Fibroblast of gingiva (primary cell): ENCODE measurements at places on chromosomes 2 and 18.

DNA sequence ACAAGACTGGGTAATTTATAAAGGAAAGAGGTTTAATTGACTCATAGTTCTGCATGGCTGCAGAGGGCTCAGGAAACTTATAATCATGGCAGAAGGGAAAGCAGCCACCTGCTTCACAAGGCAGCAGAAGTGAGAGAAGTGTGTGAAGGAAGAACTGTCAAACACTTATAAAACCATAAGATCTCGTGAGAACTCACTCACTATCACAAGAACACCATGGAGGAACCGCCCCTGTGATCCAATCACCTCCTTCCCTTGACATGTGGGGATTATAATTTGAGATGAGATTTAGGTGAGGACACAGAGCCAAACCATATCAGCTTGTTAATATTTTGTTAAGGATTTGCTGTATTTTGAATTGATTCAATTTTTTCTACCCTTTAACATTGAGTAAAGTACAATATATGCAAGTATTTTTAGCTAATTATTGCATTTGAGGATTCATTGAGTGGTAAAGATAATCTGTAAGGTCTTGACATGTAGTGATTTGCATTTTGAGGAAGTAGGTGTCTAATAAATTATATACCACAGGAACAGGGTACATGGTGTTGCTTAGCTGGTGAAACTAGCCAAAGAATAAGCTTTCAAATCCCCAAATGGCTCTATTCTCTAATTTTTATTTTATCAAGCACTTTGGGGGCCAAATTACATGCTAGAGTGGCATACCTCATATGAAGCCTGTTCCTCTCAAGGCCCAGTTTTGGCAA is 3.9 kb upstream of the C2orf69 start:
- DNase-seq = no peak

GRCh38 chr2:155035308-155035707 is 336.8 kb downstream of the KCNJ3 start:
- DNase-seq = no peak

- DNase-seq = no peak
Observed at GRCh38 chr2:60589104-60589503, 35.6 kb upstream of the BCL11A start.

- DNase-seq = peak; percentile 59
Observed at GRCh38 chr2:142973160-142973821, 95.8 kb downstream of the KYNU start.

DNA sequence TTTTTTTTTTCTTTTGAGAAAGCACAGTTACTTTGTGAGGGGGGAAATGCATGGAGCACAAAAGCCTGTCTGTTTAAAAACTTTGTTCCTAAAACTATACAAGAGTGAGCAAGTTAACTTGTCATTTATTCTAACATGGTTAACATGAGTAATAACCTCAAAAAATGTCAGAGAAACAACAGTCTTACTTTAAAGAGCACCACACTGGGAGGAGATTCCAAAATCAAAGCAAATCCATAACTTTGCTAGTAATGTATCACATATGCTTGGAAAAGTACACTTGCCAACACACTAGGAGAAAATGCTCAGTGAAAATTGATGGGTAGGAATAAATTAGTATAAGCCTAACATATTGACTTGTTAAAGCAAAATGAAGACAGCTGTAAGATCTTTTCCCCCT is 157.1 kb downstream of the PRPF40A start:
- no peak for DNase-seq

- no peak for DNase-seq
Observed at GRCh38 chr18:23137788-23138216, 2.5 kb downstream of the CABLES1 start.

DNA sequence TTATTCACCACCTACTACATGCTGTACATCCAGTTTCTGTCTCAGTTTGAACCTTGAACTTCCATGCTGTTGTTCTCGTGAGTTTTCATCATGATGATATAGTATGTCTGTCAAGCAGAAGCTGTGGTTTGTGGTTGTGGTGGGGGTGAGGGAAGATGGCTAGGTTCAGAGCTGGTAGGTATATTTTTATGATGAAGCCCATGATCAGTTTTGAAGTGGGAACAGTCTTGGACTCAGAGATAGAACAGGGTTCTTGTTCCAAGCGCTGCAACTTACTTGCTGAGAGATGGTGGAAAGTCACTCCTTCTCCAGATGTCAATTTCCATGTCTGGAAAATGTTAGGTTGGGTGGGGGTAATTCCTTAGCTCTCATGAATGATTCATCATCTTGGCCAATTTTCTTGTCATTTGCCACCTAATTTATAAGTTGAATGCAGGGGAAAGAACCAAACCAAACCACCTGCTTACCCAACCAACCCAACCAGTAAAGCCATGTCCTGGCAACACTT is 21.6 kb downstream of the PMAIP1 start:
- peak; percentile 17 for DNase-seq

DNA sequence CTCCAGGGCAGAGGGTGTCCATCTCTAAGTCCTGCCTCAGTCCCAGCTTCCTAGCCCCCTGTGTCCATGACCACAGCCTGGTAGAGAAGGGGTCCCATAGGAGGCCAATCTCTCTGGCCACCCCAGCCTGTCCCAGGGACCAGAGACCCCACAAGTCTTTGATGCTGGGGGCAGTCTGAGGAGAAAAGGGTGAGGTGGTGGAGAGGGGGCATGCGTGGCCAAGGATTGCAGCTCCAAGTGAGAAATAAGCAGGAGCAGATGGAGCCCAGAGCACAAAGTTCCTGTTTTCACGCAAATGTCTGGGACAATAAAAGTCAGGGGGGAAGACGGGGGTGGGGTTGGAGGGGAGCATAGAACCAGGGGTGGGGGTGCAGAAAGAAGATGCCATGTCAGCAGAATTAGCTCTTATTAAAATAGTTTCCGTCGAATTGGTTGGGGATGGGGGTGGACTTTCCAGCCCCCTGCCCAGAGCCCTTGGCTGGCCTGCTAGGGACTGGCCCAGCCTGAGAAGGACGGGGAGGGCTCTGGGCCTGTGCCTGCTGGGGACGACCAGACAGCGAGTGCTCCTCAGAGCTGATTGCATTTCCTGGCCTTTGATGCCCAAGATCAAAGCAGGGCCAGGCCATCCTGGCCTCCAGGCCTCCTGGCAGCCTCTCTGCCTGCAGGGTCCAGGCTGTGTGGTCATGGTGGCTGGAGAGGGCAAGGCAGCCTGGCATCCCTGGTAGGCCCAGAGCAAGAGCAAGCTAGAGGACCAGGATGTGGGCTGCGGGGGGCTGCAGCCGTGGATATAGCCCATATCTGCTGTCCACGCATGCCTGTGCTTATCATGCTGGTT is 337.1 kb downstream of the DYSF start:
- DNase-seq = no peak

DNA sequence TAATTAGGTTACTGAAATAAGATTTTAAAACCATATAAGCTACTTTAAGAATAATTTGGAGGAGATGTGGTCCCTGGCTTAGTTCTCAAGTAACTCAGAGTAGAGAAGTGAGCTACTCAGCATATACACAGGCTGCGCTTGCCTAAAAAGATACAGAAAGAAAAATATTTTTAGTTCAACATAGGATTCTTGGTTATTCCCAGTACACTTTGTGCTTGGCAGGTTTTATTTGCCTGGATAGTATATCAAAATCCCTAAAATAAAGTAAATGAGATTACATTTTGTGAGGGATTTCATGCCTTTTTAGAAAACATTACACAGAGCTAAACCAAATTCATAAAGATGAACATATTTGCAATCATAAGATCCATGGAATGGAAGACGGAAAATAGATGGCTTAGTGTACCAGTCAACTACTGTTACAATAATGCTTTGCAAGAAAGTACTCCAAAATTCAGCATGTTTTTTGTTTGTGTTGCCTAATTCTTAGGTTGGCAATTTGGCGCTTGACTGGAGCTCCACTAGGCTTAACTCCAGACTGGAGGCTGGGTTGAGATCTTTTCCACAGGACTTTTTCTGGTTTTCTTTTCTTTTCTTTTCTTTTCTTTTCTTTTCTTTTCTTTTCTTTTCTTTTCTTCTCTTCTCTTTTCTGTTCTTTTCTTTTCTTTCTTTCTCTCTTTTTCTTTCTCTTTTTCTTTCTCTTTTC is 600.5 kb upstream of the SYT4 start:
- DNase-seq = peak; percentile 64

DNA sequence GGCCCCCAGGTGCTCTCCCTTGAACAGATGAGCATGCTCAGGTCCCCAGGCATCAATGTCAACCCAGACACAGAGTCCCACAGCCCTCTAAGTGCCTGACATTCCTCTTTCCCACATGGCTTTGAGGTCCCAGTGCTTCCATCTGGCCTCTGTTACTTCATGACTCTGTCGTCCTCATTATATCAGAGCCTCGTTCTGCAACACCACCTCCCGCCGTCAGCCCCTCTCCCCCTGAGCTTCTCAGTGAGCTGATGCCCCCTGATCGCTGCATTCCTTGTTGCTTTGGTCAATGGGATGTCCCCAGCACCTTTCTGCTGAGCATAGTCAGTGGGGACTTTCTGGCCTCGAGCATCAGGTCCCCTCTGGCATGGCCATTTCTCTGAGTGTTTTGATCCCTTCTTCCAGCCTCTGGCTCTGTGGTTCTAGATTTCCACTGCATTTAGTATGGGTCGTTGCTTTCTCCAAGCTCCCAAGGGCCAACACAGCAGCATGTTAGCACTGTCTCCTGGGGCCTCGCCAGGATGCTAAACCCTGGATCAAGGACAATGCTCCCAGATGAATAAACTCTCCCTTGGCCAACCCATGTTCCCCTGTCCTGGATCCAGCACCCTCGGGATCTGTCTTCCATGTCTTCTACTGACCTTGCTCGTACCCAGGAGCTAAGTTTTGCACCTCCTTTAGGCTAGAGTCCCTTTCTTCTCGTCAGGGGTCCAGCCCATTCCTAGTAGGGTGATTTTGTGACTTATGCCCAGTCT is 143.2 kb upstream of the TWIST2 start:
- no peak for DNase-seq

DNA sequence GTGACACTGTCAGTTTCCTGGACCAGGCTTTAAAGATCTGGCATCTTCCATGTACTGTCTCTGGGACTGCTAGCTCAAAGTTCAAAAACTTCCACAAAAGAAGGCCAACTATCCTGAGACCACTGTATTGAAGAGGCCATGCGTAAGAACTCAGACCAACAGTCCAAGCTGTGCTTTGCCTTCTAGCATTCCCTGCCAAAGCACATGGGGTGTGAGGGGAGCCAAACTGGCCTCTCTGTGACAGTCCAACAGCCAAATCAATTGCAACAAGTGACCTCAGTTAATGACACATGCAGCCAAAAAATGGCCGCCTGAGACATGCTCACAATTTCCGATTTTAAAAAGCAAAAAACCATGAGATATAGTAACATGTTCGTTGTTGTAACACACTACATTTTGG is 160.3 kb upstream of the CDH19 start:
- DNase-seq = no peak

DNA sequence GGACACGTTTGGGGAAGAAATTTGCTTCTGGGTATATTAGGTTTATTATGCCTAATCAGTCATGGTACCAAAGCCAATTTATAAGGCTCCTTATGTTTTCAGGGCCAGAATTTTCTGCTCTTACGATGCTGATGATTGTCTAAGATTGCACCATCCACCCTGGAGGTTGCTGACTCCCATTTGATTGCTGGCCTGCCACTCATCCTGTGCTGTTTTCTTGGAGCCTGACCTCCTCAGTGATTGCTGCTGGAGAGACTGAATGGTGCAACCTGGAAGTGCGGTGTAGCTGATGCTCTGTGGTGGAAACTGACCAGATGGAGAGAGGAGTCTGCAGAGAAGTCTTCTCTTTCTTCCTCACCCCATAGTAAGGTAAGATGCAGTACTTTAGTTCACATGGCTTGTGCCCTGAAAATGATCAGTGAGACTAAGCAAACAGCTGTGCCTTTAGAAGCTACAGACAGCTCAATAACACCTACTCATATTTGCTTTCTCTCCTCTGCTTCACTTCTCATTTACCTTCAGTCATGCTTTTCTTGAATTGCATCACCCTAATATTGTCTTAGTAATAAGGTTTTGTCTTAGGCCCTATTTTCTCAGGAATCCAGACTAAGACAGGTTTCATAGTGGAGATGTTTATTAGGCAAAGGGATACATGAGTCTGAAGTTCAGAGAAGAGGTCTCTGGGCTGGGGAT is 17.4 kb downstream of the ZNF24 start:
- no peak for DNase-seq

GRCh38 chr18:79065802-79066201 is 3.4 kb upstream of the ATP9B start:
- DNase-seq = no peak

DNA sequence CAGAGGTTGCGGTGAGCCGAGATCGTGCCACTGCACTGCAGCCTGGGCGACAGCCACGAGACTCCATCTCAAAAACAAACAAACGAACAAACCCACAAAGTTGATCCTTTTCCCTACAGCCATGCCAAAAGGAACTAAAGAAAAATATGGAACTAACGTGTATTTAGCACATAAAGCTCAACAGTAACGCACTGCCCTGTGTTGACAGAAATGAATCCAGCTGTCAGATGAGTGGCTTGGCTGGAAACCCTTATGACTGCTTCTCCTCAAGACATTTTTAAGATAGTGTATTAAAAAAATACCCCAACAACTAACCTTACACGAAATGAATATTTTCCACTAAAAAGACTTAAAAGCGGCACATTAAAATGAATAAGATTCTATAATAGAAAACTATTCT is 62.9 kb upstream of the TUBA3E start:
- no peak for DNase-seq

DNA sequence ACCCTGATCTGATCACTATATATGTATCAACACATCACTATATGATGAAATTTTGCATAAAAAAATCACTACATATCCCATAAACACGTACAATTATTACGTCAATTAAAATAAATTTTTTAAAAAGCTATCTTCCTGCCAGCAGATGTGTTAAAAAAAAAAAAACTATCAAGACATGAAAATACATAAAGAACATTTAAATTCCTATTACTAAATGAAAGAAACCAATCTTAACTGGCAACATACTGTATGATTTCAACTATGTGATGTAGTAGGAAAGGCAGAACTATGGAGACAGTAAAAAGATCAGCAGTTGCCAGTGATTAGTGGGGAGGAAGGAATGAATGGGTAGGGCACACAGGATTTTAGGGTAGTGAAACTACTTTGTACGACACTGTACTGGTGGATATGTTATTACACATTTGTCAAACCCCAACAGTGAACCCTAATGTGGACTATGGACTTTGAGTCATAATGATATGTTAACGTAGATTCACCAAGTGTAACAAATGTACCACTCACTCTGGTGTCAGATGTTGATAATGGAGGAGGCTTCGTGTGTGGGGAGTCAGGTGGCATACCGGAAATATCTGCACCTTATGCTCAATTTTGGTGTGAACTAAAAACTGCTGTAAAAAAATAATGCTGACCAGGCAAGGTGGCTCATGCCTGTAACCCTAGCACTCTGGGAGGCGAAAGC is 27.4 kb downstream of the USP34 start:
- no peak for DNase-seq

GRCh38 chr18:50560681-50561629 is 1.1 kb downstream of the MAPK4 start:
- no peak for DNase-seq
